Activated CD8-positive, alpha-beta memory T cell treated with anti-CD3 and anti-CD28 coated beads, Interleukin-2, amount 50 U/mL, for 48 hours (primary cell): ENCODE measurements at places on chromosomes 6 and 20.

- DNase-seq: peak; percentile 62
Observed at GRCh38 chr6:30007132-30007764, 53.8 kb upstream of the POLR1H start.

- no peak for DNase-seq
Observed at GRCh38 chr6:148200293-148200692, 142.3 kb upstream of the SASH1 start.

- no peak for DNase-seq
Observed at GRCh38 chr6:161342039-161342438, 68.2 kb upstream of the AGPAT4 start.

- DNase-seq: no peak
Observed at GRCh38 chr6:45555981-45556771, 178.4 kb upstream of the SUPT3H start.
